Endodermal cell (in vitro differentiated cells): ENCODE measurements at places on chromosomes 5 and 9.
A peak's percentile ranks its signal among the peaks of the same experiment; 100 is the strongest.

DNA sequence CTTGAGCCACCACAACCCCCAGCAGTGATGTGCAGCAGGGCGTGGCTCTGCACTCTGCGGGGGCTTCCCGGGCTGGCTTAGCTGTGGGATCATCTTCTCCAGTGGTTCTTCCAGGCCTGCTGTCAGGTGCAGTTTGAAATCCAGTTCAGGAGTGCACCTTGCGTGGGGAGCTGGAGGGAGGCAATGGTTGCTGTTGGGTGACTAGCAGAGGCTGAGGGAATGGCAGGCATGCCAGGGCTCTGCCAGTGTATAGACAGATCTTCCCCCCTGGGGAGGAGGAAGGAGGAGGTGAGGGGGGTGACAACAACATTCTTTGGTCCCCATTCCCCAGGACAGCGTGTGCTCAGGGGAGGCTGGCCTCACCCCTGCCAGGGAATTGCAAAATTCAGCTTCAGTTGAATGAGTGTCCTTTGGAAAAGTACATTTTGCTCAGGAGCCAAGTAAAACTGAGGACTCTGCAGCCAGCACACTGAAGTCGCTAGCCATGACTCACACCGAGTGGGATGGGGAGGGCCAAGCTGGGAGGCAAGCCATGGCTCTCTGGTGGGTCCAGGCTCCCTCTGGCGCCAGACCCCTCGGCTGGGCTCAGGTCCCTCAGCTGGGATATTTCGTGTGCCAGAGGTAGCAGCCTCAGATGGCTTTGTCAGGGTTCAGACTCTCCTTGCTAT is 35.0 kb downstream of the ERGIC1 start:
- no peak for DNase-seq

DNA sequence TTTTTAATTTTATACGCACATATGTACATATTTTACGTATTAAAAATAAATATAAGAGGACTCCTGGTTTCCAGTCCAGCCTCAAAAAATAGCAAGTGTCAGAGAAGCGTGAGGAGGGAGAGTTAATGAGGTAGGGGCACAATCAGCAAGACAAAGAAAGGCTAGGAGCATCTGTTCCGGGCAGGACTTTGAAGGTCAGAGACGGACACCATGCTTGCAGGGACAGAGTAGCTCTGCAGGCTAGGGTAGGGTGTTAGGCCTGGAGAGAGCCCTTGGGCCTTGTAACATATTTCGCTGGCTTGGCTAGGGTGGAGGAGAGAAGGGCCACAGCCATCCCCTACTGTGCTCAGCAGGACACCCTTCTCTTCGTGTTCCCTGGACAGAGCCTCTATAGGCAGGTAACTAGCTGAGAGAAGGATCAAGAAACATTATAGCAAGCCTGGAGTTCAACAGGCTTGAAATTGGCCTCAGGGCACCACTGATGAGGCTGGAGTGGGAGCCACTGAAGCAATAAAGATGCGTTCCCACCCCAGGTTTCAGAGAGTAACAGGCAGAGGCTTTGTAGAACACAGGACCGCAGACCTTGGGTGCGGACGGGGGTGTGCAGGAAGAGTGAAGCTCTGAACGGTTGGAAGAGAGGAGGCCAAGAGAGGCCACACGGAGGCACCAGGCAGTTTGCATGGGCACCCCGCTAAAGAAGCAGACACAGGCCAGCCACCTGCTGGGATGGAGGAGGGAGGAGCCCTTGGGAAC is 9.7 kb upstream of the IPPK start:
- peak; percentile 45 for DNase-seq

DNA sequence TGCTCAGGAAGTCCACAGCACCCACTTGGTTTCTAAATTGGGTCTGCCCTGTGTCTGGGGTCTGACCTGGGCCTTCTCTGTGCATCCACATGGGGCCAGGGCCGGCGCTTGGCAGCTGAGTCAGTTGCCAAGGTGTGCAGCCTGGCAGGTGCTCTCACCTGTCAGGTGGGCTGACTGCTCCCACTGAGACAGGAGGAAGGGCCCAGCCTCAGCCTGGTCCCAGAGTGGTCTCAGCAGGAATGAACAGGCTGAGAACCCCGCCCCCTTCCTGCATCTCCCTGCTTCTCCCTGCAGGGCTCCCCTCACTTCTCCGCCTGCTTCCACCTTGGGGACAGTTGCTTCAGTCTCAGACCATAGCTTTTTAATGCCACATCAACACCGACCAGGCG is 60.5 kb downstream of the BARX1 start:
- DNase-seq: peak; percentile 64

DNA sequence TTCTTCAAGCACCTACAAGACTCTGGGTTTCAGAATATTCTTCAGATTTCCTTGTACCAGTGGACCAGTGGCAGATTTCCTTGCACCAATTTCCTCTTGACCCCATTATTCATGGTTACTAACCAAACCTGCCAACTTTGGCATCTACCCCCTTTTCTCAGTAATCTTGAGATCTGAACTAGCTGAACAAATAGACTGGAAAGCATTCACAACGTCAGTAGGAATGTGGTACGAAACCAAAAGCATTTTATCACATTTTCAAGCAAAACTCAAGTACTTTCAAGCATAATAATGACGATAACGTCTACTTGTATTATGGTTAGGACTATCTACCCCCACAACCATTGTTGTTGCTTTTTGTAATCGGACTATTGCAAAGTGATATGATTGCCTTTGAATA is 1217.3 kb downstream of the PTPRD start:
- no peak for DNase-seq

DNA sequence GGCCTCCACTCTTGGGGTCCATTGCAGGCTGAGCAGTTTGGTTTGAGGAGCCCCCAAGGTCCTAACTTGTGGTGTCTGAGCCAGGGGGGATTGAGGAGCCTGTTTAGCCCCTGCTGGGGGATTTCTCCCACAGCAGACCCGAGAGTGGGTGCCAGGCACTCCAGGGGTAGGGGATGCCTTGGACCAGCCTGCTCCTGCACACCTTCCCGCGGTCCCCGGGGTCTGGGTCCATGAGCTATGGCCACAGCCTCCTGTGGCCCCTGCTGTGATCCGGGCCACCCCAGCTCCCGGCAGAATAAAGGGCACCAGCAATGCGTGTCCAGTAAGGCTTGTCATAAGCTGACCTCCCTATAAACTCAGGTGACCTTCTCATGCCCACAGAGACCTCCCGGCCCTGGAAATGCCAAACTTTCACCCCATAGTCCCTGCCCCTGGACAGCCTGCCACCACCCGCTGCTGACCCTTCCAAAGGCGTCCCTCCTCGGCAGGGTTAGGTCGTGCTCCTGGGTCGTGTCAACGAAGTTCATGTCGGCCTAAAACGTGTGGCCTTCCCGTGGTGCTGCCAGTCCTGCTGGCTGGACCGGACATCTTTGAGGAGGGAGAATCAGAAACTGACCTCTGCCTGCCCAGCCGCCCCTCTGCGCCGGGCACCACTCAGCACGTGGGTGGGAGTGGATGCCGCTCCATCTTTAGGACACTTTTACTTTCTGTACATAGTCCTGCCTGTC is 137.6 kb downstream of the MRPL36 start:
- DNase-seq: no peak

GRCh38 chr5:114223866-114224265 is 138.0 kb upstream of the KCNN2 start:
- DNase-seq: peak; percentile 52

DNA sequence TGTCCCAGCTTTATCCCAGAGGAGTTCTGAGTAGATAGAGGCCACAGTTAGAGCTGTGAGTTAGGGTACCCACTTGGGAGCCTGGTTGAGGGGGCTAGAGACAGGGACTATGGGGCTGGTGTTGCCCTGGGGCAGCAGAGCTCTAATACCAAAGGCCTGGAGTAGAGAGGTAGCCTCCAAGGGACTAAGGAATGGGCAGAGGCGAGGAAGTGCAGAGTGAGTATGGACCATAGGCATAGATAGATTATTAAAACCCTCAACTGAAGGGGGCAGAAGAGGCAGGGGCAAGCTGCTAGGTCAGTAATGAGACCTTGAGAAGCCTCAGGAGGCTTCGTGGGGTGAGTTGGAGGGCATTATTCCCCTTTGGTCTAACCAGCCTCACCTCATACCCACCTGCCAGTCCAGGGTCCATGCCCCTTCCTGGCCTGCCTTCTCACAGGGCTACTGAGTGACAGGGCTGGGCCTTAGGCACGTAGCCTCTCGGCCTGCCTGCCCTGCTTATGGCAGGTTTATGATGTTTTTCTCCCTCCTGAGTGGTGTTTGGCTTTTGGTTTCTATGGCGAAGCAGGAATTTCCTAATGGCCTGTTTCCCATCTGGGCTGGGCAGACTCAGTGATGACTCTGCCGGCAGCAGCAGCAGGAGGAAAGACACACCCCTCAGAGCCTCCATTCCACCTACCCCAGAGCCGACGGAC is 8.0 kb downstream of the PDLIM4 start:
- peak; percentile 55 for DNase-seq

DNA sequence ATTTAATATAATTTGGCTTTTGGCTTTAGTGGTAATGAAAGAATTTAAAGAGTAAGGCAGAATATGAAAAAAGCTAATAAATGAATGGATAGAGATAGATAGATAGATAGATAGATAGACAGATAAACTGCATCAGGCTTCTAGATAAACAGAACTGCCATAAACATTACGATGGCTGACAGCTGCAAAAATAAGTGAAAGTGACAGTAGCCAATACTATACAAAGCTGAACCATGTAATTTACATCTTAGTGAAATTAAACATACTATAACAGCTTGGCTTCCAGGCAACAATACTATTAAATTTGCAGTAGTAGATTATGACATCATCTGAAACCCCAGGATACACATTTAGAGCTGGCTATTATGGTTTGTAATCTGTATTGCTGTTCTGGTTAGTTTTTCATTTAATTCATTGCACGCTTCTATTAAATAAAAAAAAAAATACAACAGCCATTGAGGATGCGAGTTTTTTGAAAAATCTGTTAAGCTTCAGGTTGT is 1354.8 kb downstream of the PTPRD start:
- no peak for DNase-seq
